ENCODE measurements at places on chromosomes 3 and 15. TPM values are rescaled to one million over a fixed set of nuclear protein-coding genes. Genes with fewer than 3 reads are reported as not detected.
A peak's percentile ranks its signal among the peaks of the same experiment; 100 is the strongest.

CHL1 gene
- 2.1 TPM for total RNA-seq

PIGZ gene
- 0.51 TPM for total RNA-seq

ARF4 gene
- total RNA-seq: 121 TPM

DNA sequence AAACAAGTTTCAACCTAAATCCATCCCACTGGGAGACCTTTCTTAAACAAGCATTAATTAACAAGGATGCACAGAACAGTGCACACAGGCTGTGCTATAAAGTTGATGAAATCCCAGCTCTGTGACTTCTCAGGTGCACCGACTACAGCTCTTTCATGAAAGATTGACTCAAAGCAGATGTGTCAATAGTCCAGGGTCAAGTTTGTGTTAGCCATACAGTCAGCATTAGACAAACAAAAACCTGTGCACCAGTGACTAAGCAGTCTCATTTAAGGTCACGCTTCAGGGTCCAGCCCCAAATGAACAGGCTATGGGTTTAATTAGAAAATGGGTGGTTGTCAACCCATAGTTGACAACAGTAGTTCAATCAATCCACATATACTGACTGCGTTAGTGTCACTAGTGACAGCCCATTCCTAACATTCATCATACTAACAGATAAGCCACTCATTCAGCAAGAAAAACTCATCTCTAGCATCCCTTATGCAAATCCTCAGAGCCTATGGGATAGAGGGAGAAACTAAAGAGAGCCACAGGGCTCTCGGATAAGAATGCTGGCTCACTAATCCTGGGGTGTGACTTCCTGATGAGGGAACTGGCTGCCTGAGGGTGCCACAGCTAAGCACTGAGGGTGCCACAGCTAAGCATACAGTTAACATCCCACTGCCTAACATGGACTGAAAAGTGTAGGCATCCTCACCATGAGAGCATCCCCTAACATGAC lies 84.1 kb downstream of the WNT5A start:
- peak; percentile 41 for DNase-seq

GRCh38 chr15:92429378-92430068 lies 35.8 kb downstream of the ST8SIA2 start:
- DNase-seq: peak; percentile 71

- DNase-seq: no peak
Measured at GRCh38 chr3:4759689-4760312, 219.4 kb upstream of the BHLHE40 start.

- DNase-seq: no peak
Measured at GRCh38 chr3:110656394-110657025, 415.1 kb upstream of the NECTIN3 start.

DNA sequence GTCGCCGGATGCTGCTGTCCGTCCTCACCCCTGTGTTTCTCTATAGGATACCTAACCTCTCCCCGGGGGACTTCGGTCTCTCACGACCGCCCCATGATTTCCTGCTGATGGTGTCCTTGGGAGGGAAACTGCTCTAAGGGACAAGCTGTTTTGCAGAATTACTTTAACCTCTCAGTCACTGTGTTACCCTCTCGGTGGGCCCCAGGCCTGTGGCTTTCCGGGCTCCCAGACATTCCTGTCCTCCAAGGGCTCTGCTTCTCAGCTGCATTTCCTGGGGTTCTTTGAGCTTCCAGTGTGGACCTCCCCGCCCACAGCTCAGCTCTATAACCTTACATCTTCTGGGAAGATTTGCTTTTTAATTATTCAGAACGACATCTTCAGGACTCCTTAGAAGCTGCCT lies 40.9 kb downstream of the CHST2 start:
- no peak for DNase-seq

DNA sequence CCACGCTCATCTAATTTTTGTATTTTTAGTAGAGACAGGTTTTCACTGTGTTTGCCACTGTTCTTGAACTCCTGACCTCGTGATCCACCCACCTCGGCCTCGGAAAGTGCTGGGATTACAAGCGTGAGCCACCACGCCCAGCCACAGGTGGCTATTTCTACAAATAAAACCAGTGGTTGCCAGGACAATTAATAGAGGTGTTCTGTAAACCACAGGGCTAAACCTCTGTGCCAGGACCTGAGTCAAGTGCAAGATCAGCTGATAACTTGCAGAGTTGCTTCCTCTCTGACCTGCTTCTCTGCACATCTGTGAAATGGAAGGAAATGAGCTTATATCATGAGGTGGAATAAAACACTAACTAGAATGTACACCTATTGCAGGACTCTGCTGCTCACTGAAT lies 72.8 kb downstream of the CD200R1L start:
- peak; percentile 78 for DNase-seq

- DNase-seq: no peak
Measured at GRCh38 chr15:100426937-100427336, 85.2 kb upstream of the ADAMTS17 start.
